ENCODE measurements at places on chromosomes 11 and 22.

- DNase-seq, result no peak
These were observed 43.6 kb downstream of the MAPK1 start for GRCh38 chr22:21823740-21824444.

GRCh38 chr11:4190519-4190918 lies 95.9 kb downstream of the RRM1 start:
- no peak for DNase-seq

DNA sequence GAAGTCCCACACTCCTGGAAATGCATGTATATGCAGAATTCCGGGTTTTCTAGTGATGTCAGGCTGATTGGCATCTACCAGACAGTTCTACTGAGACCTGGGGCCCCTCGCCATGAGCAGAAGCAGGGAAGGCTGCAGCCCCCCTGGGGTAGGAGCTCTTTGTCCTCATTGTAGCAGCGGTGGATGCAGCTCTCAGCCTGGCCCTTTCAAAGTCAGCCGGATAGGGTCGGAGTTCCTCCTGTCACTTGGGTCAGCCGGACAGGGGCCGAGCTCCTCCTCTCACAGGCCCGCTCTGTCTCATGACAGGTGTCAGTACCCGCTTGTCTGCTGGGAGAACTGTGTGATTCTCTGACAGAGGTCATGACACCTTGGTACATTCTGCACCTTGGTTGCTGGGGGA lies 30.0 kb downstream of the MRGPRD start:
- no peak for DNase-seq

DNA sequence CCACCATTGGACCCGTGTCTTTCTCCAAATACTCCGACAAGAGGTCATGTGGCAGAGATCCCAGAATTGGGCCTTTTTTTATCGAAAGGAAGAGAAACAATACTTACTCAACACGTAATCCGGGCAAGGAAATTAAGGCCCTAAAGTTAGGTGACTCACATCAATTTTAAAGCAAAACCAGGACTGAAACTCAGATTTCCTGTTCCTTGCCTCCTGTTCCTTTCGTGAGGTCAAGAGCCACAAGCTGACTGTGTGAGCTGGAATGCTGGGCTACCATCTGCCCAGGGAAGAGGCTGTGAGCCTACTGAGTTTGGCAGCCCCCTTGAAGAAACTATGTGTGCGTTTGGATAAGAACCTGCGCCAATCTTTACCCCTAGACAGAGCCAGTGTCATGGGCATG lies 27.1 kb upstream of the MRGPRX2 start:
- DNase-seq, result no peak

DNA sequence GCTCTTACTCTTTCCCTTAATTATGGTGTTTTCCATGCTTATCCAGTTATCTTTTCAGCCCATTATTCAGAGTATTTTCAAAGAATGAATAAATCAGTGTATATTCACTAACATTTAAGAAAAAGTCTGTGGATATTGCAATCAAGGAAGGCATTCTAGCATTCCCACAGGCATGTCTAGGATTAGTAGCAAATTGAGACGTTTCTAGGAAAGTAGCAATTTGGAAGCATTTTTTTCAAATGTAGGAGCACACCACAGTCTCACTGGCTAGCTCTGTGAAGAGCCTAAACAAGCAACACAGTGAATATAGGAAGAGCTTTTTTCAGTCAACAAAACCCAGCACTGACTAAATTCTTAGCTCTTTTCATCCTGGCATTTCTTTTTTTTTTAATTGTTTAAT lies 65.4 kb downstream of the CCDC34 start:
- no peak for DNase-seq
